A172 (cell line): ENCODE measurements at places on chromosomes 3 and 15.

DNA sequence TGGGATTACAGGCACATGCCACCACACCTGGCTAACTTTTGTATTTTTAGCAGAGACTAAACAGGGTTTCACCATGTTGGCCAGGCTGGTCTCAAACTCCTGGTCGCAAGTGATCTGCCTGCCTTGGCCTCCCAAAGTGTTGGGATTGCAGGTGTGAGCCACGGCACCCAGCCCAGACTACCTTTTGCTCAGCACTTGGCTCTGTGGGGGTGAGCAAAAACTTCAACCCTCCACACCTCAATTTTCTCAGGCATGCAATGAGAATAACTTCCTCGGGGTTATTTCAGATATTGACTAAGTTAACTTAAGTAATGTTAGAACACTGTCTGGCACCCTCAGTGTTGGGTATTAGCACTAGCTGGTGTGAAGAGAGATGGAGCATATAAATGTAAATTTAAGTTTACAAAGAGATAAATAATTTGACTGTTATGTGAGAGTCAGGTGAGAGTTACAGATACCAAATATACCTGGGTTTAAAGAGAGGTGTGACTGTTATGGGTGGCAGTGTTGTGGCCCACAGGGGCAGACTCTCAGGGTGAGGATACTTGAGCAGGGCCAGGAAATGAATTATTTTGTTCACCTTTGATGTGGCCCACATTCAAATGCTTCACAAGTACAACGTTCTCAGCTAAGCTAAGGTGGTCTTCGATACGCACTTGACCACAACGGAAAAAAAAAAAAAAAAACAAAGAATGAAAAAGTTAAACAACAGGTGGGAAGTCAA is 29.0 kb downstream of the CPOX start:
- DNase-seq, result no peak

DNA sequence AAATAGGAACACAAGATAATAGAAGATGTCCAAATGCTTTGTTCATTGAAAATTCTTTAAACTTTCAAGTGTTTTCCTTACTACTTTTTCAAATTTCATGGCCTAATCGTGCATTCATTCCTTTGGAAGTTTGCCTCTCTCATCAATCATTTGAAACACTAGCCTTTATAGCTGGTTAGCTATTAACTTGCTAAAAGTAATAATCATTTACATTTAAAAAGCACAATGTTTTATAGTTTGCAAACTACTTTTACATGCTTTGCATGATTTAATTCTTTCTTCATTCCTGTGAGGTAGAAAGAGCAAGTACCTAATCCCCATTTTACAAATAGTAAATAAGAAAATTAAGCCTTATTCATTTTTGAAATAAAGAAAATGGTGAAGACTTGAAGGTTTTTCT is 137.4 kb upstream of the SLC7A14 start:
- DNase-seq, result no peak

- peak; percentile 77 for DNase-seq
Measured at GRCh38 chr15:78374436-78375393, 34.6 kb downstream of the CRABP1 start.

DNA sequence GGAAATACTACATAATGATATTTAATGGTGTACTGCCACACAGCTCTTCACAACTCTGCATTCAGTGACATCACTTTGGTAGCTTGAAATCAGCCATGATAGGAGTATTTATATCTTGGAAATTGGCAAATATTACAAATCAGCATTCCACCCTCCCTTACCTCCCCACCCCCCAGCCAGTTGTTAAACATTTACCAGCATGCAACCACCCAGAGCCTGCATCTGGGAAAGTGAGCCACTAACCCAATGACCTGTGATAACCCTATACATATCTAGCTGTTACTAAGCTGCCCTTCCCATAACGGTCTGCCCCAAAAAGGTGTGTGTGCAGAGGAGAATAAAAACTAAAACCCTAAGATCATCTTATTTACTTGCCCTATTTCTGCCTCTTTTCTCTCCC is 44.6 kb upstream of the SATB1 start:
- no peak for DNase-seq

- DNase-seq, result no peak
Measured at GRCh38 chr3:80014576-80014975, 246.8 kb upstream of the ROBO1 start.

DNA sequence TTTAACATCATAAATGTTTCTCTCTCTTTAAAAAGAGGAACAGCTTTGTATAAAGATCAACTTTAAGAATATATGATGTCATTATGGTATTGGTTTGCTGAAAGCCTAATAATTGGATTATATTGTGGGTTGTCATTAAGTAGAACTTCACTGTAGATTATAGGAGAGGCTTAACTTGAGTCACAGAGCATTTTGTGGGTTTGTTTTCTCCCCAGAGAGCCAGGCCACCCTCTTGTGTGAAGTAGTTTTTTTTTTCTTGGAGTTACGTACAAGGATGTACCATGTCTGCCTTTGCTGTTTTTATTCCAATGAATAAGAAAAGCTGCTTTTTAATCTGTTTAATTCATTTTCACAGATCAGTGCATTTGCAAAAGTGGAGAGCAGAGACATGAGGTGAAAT is 354.8 kb upstream of the TBL1XR1 start:
- no peak for DNase-seq

- DNase-seq, result no peak
Measured at GRCh38 chr3:17444865-17445264, 297.6 kb downstream of the TBC1D5 start.

DNA sequence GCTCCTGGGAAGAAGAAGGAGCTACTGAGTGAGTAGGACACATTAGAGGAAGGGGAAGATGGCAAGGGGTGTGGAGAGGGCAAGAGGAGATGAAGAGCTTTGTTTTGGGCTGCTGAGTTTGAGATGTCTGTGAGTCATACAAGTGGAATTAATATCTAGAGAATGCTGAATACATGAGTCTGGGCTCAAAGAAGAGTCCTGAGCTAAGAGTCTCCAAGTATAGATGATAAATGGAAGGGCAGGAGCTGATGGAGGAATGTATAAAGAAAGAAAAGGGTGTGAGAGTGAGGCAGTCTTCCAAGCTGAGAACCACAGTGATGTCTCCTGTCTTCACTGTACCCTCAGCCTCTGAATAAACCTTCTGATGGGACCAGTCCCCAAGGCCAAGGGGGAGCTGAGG is 205.5 kb upstream of the MRPL3 start:
- DNase-seq, result no peak

GRCh38 chr15:77004189-77004588 is 9.3 kb downstream of the PSTPIP1 start:
- DNase-seq, result no peak

GRCh38 chr3:52270252-52270754 is 8.1 kb downstream of the WDR82 start:
- no peak for DNase-seq

DNA sequence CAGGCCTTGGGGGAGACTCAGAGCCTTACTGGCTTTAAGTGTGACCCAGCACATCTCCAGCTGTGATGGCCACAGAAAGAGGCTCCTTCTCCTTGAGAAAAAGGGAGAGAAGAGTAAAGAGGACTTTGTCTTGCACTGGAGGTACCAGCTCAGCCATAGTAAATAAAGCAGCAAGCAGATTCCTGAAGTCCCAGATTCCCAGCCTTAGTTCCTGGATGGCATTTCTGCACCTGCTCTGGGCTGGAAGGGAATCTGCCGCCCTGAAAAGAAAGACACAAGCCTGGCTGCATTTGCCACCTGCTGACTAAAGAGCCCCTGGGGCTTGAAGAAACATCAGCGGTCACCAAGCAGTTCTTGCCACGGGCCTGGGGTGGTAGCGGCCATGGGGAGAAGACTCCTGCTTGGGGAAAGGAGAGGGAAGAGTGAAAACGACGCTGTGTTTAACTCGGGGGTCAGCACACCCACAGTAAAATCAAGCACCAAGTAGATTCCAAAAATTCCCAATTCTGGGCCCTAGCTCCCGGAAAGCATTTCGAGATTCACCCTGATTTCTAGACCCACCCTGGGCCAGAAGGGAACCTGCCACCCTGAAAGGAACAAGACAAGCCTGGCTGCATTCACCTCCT is 24.2 kb upstream of the TNK2 start:
- DNase-seq, result no peak

DNA sequence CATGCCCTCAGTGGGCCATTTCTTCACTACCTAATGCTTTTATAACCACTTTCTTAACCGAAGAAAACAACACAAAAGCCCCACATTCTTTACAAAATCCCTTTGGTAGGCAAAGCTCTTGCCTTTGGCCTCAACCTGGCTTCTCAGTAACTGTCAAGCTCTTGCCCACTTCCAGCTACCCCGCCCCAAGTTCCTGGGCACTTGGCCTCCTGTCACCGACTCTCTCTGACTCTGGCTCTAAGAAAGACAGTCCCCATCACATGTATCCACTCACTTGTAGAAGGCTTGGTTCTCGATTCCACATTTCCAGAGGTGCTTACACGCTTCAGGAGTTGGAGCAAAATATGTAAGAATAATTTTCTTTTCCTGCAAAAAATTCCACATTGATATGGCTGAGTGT is 61.1 kb downstream of the WDR76 start:
- no peak for DNase-seq

- no peak for DNase-seq
Measured at GRCh38 chr15:80932989-80933388, 56.6 kb downstream of the MESD start.

- DNase-seq, result no peak
Measured at GRCh38 chr15:75073197-75073596, 49.8 kb downstream of the PPCDC start.

- DNase-seq, result no peak
Measured at GRCh38 chr3:69763458-69763857, 24.2 kb downstream of the MITF start.

GRCh38 chr3:170761103-170761502 is 108.9 kb downstream of the RPL22L1 start:
- DNase-seq, result no peak

DNA sequence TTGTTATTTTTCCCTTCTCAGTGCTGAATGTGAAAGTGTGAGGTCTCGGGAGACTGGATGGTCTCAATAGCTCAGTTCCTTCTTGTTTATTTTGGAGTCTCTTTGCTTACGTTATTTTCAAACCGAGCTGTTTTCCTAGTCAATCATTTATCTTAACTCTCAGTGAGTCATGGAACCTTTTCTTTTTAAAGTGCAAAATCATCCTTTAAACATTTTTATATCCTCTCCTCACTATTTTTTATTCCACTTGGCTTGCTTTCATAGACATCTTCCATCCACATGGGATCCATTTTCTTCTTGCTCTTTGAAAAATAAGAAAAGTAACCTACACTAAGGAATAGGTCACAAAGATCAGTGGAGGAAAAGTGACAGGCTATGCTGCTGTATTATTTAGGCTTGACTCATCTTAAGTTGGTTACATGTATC is 497.8 kb downstream of the NAALADL2 start:
- no peak for DNase-seq

GRCh38 chr3:102301155-102301880 is 133.5 kb upstream of the ZPLD1 start:
- no peak for DNase-seq

GRCh38 chr15:59998305-59998949 is 5.7 kb upstream of the FOXB1 start:
- no peak for DNase-seq

- no peak for DNase-seq
Measured at GRCh38 chr15:65914386-65914785, 45.1 kb downstream of the RAB11A start.

DNA sequence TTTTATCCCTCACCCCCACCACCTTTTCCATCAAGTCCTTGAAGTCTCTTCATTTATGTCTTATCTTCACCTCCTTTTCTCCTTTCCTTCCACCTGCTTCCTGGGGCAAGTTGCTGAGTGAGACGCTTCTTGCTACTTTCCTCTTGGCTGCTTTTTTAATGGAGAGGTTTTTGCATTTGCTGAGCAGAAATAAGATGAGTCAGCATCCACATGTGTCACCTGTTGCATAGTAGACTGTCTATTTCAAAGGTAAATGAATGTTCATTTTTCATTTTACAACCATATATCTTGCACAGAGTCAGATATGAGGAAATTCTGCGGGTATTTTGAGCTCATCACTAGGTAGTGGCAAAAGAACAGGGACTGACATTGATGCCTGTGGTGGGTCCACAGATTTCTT is 18.6 kb downstream of the C3orf52 start:
- DNase-seq, result no peak

GRCh38 chr3:72368331-72368975 is 479.8 kb downstream of the SHQ1 start:
- no peak for DNase-seq

- no peak for DNase-seq
Measured at GRCh38 chr15:91331581-91331980, 231.5 kb downstream of the SV2B start.

GRCh38 chr3:140394488-140395133 is 283.3 kb upstream of the TRIM42 start:
- no peak for DNase-seq

GRCh38 chr15:89815769-89816168 is 1.1 kb upstream of the ANPEP start:
- DNase-seq, result no peak

- peak; percentile 2 for DNase-seq
Measured at GRCh38 chr3:103440539-103441203, 1005.9 kb downstream of the ZPLD1 start.

DNA sequence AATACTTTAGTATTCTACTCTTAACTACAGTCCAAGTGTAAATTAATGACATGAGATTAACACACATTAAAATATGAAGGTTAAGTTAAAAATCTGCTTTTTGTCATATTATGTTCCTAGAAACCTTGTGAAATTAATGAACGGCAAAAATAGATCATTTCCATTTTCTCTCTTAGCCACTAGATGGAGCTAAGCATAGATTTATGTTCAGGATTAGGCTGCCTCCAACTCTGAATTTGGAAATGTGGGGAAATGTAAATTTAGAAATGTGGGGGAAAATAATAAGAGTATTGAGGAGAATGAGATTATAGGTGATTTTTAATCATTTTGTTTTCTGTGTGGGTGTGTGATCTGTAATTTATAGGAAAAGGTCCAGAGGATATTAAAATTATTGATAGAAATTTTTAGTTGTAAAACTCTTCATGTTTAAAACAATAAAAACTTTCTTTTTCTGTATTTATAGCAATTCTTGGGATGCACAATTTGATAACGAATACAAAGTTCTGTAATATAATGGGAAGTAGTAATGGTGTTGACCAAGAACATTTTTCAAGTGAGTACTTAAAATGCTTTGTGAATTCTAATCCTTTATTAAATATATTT is 59.2 kb downstream of the TMOD3 start:
- no peak for DNase-seq

DNA sequence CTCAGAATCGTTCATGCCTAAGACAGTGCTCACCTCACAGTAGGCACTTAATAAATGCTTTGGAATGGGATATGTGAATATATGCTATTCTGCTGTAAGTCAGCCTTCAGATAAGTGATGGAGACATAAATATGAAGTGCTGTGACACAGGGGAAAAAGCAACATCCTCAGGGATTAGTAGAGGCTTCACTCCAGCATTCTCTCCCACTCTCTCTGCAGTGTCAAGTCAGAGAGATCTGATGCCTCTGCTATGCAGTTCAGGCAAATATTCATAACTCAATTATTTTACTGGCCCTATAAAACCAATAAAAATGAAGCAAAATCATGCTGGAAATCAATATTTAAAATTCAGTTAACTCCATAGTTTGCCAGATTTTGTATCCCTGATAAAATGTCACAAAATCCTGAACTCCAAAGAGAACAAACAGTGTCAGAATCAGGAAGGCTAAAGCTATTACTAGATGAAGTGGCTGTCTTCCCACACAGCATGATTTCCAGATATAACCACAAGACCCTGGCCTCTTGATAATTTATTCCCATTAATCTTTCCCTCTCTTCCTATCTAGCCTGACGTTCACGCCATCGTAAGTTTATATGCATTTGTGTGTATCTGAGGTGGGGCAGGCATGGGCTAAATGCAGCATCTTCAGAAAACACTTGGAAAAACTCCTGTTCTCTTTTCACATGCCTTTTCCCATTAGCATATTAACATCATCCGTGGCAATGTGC is 278.9 kb upstream of the ATP11B start:
- DNase-seq, result no peak

- DNase-seq, result no peak
Measured at GRCh38 chr3:45979378-45979777, 16.2 kb downstream of the FYCO1 start.
